Activated CD8-positive, alpha-beta T cell treated with anti-CD3 and anti-CD28 coated beads, Interleukin-2, amount 10 ng/mL, durations not matched to agents 7 days and 5 days (primary cell): ENCODE measurements at places on chromosomes 4 and X. TPM values are rescaled to one million over a fixed set of nuclear protein-coding genes. Genes with fewer than 3 reads are reported as not detected.

Gene ARHGAP24
- not detected for total RNA-seq

DNA sequence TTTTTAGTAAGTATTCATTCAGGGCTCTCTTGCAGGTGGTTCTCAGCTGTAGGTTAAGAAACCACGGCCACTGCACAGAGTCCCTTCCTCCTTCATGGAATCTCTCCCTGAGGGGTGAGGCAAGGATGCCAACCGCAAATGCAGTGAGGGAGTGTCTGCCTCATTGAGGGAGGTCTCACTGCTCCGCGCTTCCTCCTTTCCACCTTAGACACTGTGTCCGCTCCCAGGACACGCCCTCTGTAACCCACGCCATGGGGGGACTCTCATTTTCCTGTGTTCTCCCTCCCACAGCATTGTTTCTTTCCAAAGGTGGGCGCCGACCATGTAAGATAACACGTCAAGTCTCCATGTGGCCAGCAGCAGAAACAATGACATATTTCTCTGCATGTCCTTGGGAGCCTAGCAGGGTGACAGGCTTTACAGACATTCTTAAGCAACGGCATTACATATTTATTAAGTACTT, 63.2 kb downstream of the SEPSECS start:
- no peak for DNase-seq

- DNase-seq = no peak
Measured at GRCh38 chr4:163191999-163192398, 25.3 kb upstream of the NAF1 start.

DNA sequence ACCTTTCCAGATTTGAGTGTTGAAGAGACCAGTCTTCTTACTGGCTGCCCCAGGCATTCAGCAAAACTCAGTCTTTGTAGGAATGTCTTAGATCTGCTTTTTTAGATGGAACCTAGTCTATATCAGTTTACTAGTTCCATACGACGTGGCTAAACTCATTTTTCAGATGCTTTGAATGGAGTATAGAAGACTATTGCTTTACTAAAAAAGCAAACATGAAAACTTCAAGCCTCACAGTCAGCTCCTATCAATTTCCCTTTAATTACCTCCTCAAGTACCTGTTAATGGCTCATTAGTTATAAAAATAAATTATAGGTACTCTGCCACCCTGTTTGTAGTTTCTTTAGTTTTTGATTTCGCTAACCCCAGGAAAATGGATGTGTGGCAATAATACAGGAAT, 63.0 kb upstream of the STOX2 start:
- DNase-seq = no peak

- DNase-seq = no peak
Measured at GRCh38 chr4:185282968-185283367, 73.6 kb downstream of the SNX25 start.

GRCh38 chr4:128565565-128566186, 243.8 kb upstream of the JADE1 start:
- DNase-seq = peak; percentile 24

DNA sequence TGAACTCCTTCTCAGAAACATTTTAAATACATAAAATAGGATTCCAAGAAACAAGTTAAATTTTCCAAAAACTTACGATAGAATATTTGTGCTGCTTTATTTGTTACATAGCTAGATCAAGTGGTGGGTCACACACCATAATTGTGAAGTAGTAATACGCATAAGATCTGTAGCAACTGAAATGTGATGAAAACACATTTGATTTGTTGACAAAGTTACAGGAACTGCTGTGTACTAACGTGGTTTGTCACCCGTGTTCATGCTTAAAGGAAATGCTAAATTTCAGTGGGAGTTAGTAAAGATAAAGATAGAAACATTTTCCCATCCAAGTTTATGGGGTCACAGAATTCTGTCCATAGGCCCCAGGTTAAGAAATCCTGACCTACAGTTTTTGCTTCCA, 34.1 kb upstream of the PHEX start:
- no peak for DNase-seq

GRCh38 chr4:71259911-71260331, 78.9 kb upstream of the SLC4A4 start:
- no peak for DNase-seq

DNA sequence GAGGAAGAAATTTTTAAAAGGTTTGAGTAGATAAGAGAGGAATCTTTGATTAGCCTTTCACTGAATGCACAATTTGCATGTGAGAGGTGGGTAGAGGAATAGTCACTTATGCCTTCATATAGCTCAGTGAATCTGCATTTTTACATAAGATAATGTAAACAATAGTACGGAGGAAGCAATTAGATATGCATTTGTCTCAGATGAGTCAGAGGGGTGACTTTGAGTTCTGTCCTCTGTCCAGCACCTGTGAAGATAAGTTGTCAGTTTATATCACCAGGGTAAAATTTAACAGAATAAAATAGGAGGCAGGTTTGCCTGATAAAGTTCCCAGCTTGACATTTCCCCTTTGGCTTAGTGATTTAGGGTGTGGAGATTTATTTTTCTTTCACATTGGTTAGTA, 841.9 kb downstream of the PCDH18 start:
- no peak for DNase-seq

GRCh38 chr4:39682138-39682537, 15.8 kb upstream of the UBE2K start:
- DNase-seq = no peak
